ENCODE measurements at places on chromosomes 12 and 14.

DNA sequence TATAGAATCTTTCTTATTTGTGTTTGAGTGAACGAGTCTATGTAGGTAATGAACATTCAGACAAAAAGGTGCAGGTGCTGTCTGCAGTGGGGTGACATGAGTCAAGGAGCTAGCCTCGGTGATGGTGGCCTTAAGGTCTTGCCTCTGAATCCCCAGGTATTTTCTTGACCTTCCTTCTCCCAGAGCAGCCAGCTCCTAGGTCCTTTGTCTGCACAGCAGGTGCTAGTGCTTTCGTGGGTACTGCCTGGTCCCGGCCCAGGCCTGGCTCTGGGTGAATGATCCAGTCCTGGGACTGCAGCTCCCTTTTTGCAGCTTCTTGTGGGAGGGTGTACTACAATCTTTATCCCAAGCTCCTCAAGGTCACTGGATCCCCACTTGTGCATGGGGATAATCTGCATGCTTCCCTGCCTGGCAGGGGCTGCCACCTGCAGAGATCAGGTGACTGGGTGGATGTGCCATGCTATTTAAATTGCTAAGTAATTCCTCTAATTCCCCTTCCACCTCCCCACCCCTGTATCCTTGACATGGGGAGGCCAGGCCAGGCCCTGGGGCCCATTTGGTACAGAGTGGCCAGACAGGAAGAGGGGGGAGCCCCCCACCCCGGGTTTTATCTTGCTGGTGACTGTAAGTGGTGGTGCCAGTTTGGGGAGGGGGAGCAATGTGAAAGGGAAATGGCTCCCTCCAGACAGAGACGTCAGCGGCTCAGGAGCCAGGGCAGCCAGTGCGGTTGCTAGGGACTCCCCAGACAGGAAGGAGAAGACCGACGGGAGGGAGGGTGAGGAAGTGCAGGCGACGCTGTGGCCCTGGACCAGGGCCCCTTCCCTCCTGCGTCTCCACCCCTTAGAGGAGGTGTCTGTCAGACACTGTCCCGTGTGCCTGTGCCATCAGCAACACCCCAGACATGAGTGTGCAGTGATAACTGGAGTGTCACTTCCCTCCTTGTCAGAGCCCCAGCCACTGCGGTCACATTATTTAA is 6.7 kb downstream of the VASH1 start:
- no peak for DNase-seq

DNA sequence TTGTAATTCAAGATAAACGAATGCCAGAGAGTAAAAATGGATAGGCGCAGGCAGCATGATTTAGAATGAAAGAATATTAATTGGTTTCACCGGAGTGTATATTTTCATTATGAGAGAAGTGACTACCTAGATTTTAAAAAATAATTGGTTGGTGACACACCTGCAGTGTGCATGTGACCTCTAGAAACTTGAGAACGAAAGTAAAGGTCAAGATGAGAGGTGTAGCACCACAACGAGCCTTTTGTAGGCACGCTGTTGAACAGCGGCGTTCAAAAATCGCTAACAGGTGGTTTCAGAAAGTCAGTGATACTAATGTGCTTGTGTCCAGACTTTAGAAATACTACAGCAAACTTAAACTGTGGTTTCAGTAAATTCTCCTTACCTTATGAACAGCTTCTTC is 123.8 kb downstream of the NPAS3 start:
- DNase-seq: no peak

DNA sequence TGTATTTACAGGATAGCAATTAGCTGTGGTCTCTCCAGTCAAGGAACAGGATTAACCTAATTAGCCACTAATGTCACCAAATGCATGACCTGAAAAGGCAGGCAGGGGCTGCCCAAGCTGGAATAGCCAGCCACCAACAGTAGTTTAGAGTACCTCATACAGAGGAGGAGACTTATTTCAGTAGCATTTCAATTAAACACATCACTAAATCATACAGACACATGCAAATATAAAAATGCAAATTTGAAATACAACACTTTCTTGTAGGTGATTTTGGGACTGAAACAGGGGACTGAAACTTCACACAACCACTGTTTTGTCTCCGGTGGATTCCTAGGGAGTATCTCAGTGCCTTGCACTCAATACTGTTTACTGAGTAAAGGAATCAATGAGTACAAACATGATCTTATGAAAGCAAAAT is 636 bp upstream of the IFNG-AS1 start:
- DNase-seq: no peak

- no peak for DNase-seq
These were observed 344 bp downstream of the SPTLC2 start for GRCh38 chr14:77616133-77616453.

DNA sequence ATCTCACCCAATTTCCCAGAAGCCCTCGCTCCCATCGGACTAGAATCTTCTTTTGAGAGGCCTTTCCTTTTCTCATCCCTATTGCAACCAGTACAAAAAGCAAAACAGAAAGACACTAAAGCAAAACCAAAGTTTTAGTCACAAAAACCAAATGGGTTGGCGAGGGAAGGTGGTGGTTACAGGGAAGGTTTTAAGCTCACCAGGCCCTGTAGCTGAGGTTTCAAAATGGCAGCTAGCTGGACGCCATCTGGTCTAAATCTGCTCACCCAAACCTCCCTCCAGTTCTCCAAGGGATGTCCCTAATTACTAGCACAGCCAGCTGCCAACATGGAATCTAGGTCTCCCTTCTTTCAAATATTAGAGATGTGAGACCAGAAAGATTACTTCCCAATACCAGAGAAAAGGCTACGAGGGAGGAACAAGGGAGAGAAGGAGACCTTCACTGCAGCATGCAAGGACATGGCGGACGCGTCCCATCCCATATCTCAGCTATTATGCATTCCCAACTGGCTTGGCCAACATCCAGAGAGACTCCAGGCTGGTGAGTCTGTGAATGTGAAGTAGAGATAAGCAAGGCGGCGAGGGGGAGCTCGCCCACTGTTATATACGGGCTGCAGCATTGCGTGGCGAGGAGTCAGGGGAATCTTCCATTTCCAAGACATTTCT is 70.8 kb downstream of the DPF3 start:
- DNase-seq: no peak

- DNase-seq: no peak
These were observed 275.0 kb downstream of the ALG10 start for GRCh38 chr12:34297126-34297789.

All from activated CD4-positive, alpha-beta T cell treated with anti-CD3 and anti-CD28 coated beads, Interleukin-2, amount 50 U/mL, for 24 hours (primary cell).